SJSA1 (cell line): ENCODE measurements at places on chromosomes 1 and 21.
A peak's percentile ranks its signal among the peaks of the same experiment; 100 is the strongest.

DNA sequence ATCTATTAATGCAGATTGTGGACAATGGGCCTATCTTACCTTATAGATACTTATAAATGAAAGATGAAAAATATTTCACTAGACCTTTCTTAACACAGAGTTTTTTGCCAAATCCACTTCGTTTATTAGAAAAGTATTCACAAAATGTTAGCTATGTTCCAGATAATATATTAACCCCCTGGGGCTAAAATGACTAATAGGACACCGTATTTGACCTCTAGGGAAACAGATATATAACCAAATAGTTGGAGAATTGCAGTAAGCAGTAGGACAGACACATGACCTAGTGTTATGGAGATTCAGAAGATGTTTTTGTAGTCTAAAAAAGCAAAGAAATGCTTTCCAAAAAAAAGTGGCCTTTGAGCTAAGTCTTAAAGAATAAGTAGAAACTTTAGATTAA, 106.9 kb downstream of the SEC16B start:
- no peak for DNase-seq

- no peak for DNase-seq
Measured at GRCh38 chr1:101929343-101929742, 67.4 kb downstream of the OLFM3 start.

GRCh38 chr1:119622311-119623192, 25.5 kb downstream of the ZNF697 start:
- DNase-seq = no peak

GRCh38 chr1:10045480-10046355, 13.0 kb downstream of the UBE4B start:
- DNase-seq = no peak

- no peak for DNase-seq
Measured at GRCh38 chr1:176994931-176995596, 169.4 kb downstream of the ASTN1 start.

DNA sequence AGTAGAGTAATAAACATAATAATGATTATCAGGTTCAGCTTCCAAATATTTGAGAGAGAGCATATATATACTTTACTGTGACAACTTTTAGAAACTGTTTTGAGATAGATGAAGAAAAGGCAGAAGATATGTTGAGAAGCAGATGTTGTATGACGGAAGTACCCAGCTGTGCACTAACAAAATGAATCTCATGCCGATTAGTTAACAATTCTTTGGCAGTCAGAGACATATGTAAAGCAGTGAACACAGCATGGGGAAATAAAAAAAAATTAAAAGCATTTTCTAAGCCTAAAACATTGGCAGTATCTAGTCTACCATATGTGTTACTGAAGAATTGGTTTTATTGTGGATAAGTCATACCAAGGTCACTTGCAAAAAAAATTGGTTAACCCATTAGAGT, 51.8 kb downstream of the MAGI3 start:
- no peak for DNase-seq

GRCh38 chr1:202622388-202622787, 87.9 kb downstream of the SYT2 start:
- DNase-seq = no peak

DNA sequence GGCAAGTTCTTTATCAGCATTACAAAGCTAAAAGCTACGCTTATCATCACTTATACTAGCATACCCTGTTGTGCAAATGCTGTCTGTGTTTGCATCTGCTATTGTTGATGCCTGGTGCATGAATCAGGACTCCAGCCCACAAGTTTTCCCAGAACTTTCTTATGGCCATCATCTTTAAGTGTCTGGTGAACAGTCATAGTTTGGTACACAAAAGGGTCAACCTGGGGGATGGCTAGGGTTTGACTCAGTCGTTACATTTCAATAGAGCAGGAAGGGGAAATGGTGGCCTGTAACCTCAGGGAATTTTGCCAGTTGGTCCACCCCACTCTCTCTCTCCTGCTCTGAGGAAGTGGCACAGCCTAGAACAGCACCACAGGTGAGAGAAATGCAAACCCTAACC, 35.4 kb downstream of the SELL start:
- DNase-seq = no peak

DNA sequence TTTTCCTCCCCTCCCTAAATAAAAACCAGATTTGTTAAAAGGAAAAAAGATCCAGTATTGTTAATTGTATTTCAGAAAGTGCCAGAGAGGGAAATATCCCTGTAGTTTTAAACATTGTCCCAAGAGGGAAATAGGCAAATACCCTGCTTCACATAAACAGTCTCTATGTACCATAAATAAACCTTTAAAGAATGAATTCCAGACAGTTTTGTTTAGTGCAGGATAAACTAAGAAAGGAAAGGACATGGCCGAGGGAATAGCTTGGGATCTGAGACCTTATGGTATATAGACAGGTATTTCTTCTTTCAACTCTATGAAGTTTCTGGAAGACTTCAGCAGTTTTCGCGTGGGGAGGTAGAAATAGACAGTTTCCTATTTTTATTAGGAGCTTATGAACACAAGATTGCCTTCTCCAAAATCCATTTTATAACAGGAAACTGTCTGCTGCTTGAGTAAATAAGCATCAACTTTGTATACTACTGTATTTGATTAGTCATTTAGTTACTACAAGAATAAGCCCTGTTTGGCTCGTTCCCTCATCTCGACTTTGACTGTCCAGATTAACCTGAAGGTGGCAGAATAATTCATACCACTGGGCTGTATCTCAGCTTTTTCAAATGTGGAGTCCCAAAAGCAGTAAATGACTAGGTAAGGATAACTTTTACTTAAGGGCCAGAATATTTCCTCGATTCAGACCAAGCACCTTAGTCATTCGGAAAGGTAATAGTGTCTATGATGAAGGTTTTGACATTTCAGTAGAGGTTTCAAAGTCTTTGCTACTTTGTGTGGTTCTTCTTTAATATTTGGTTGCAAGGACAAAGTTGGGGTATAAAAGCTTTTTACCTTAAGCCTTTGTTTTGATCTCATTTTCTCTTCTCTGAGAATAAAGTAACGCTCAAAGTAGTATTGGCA, 177.5 kb downstream of the VPS13D start:
- DNase-seq = peak; percentile 84

DNA sequence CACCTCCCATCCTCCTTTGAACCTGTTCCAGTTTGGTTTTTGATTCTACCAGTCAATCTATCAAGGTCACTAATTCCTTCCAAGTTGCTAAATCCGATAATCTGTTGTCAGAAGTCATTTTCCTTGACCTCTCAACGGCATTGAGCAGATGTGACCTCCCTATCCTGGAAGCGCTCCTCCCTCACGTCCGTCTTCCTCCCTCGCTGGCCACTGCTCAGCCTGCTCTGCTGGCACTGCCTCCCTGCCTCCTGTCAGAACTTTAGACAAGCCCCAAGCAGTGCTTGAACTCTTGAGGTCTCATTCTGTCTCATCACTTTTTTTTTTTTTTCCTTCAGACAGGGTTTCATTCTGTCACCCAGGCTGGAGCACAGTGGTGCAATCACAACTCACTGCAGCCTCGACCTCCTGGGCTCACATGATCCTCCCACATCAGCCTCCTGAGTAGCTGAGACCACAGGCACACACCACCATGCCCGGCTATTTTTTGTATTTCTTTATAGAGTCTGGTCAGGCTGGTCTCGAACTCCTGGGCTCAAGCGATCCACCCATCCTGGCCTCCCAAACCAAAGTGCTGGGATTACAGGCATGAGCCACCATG, 4.4 kb upstream of the ACOT7 start:
- DNase-seq = no peak

GRCh38 chr1:175222296-175222938, 29.8 kb upstream of the KIAA0040 start:
- DNase-seq = no peak

DNA sequence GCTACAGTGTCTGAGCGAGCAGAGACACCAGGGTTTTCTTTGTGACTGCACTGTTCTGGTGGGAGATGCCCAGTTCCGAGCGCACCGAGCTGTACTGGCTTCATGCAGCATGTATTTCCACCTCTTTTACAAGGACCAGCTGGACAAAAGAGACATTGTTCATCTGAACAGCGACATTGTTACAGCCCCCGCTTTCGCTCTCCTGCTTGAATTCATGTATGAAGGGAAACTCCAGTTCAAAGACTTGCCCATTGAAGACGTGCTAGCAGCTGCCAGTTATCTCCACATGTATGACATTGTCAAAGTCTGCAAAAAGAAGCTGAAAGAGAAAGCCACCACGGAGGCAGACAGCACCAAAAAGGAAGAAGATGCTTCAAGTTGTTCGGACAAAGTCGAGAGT, 2.7 kb downstream of the ZBTB18 start:
- no peak for DNase-seq

DNA sequence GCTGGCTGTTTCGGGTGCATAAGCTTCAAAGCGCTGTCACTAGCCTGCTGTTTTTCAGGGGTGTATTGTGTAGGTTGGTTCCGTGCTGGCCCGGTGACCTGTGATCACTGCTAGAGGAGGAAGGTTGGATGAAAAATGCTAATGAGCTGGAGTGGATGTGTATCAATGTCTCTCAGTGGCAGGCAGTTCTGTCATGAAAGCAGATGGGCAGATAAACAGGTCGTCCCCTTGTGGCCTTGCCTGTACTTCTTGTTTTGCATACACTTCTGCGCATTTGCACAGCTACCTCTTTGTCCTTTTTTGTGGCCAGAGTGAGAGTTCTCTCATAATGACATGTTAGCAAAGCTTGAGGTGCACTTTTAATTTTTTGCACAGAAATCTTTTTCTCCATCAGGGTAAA, 2.9 kb downstream of the SELENON start:
- no peak for DNase-seq

- DNase-seq = no peak
Measured at GRCh38 chr1:228271701-228272251, 63.9 kb downstream of the OBSCN start.

DNA sequence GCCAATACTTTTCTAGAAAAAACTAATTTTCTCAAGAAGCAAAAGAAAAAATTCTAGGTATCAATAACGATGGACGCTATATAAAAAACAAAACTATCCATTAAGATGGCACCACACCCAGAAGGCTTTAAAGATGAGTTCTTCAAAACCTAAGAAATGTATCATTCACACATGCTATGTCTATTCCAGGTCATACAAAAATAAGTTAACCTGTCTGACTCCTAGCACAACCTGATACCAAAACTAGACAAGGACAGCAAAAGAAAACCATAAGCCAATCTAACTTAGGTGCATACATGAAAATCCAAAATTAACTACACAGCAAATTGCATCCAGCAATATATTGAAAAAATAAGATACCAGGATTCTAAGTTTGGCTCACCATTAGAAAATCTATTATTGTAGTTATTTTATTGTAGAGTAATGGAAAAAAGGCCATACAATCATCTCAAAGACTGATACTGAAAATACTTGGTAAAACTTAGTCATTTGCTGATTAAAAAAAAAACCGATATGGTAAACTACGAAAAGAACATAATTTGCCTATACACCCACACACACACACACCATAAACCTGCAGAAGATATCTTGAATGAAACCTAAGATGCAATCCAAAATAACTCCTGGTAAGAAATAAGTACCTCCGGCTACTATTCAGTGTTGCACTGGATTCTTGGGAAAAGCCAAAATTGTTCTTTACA, 55.0 kb downstream of the TRAF5 start:
- DNase-seq = no peak

GRCh38 chr1:174938281-174939007, 61.3 kb upstream of the CACYBP start:
- no peak for DNase-seq

DNA sequence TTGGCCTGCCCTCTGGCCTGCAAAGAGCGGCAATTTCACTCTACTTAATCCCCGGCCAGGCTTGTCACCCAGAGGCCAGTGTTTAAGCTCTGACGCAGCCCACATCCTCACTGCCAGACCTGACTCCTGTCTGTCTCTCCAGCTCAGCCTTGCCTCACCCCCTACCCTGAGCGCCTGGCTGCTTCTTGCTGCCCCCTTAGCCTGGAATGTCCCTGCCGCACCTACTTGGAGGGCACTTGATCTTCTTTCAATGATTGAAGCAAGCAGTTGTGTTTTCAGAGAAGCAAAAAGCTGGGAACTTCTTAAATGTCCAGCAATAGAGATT, 87.4 kb upstream of the ZBTB40 start:
- no peak for DNase-seq
